Stimulated activated CD4-positive, alpha-beta T cell treated with anti-CD3 and anti-CD28 coated beads, Interleukin-15, amount 100 ng/mL, for 1 hour (primary cell): ENCODE measurements at places on chromosomes 5 and 9.
A peak's percentile ranks its signal among the peaks of the same experiment; 100 is the strongest.

- no peak for DNase-seq
These were observed 31.5 kb downstream of the TMEM245 start for GRCh38 chr9:109088221-109088620.

- no peak for DNase-seq
These were observed 7.8 kb upstream of the GADD45G start for GRCh38 chr9:89596937-89597555.

GRCh38 chr9:7848498-7848897, 48.9 kb upstream of the DMAC1 start:
- no peak for DNase-seq

- no peak for DNase-seq
These were observed 187.8 kb downstream of the MEF2C start for GRCh38 chr5:88695232-88695631.

DNA sequence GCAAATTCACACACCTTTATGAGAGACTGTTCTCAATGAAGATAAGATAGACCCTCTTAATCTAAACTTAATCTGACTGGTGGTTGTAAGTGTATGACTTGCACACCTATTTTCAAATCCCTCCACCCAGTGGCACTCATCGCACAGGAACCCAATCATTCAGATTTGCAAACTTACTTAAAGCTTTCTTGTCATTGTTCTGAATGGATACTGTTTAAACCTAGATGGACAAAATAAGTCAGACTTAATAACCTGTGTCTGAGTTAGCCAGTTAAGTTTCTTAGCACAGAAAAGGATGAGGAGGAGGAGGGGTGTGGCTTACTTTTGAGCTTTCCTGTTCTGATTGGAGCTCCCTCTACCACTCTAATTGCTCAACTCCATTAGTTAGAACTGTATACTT, 252.4 kb upstream of the CCNH start:
- no peak for DNase-seq

DNA sequence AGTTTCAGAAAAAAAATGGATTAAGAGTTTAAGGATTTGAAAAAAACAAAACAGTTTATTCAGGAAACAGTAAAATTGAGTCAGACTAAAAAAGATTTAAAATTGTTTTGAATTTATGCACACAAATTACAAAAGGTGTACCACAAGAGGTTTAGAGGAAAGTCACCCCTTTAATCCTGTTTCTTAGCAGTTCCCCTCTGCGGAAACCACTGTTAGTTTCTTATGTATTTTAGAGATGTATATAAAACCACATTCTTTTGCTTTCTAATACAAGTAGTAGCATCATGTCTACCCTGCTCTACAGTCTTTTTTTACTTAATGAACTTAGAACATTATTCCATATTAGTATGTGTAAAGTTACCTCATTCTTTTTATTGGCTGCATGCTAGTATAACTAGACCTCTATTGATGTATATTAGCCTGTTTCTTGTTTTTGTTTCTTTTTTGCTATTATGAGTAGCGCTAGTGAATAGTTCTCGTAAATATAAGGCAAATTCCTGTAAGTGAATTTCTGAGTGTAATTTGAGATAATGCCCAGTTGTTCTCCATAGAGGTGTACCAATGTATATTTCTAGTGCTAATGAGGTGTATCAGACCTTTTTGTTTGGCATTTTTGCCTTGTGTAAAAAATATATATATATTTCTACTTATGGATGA, 20.0 kb downstream of the GPBP1 start:
- no peak for DNase-seq

DNA sequence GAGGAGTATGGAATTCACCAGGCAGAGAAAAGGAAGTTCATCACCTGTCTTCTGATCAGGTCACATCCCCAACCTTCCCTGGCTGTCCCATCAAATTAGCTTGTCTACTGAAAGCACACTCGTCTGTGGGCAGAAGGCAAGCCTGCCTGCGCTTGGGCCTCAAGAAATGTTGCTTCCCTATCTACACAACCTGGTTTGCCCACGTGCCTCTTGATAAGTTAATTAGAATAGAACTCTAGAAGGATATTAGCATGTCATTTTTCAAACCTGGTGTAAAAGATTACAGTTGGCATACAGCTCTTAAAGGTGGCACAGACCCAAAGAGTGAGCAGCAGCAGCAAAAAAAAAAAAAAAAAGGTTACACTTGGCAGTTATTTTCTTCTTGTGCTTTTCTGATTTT, 5.1 kb downstream of the TTC23L start:
- no peak for DNase-seq

DNA sequence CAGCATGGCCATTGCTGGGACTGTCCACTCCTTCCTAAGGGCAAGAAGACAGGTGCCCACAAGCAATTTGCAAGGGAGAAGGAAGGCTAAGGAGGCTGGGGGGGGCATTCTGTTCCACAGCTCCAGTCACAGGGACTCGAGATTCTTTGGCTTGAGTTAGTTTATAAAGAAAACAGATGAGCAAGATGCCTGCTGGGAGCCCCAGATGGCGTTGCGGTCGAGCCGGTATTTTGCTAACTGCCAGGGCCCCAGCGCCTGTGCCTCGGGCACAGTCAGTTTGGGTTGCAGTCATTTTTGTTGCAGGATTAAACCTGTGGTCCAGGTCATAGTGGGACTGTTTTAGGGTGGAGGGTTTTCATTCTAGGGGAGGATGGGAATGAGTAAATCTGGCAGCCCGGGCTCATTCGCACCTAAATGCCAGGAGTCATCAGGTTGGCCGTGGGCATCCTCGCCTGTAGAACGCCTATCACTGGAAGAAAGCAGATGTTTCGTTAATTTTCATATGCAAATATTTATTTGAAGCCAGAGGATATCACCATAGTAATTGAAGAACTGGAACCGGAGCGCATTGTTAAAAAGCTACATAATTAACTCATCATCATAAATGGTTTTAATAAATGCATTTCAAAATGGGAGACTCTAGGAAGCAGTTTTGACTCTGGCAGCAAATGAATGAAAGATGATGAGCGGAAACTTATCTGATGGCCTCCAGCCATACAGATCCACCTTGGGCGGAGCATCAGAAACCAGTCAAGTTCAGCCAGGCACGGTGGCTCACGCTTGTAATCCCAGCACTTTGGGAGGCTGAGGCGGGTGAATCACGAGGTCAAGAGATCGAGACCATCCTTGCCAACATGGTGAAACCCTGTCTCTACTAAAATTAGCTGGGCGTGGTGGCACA, 87.1 kb upstream of the FCN2 start:
- no peak for DNase-seq

GRCh38 chr9:36995927-36996705, 38.0 kb downstream of the PAX5 start:
- peak; percentile 52 for DNase-seq

DNA sequence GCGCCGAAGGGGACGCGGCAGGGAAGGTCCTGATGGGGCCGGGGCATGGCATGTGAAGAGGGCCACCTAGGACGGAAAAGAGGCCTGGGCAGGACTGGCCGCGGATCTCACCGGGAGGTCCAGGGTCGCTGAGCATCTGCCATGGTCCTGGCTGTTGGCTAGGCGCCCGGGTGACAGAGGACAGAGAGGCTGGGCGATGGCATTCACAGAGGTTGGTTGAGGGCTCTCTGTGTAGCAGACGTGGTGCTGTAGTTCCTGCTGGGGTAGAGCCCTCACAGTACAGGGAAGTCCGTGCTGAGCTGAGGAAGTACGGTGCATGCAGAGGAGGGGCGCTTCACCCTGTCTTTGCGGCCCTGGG, 427 bp downstream of the PCYOX1L start:
- no peak for DNase-seq

GRCh38 chr5:157870837-157871834, 12.2 kb upstream of the CLINT1 start:
- no peak for DNase-seq

DNA sequence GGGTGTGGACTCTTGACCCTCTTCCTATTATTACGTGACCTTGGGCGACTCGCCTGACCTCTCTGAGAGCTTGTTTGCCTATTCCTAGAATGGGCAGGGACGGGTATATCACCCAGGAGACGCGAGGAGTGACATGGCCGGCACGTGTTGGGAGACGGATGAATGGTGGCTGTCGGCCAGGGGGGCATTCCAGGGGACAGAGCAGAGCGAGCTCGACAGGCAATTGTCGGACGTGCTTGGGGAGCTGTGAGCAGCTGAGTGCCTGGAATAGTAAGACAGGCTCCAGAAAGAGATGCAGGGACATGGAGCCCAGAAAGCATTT, 29.3 kb upstream of the UNC5A start:
- DNase-seq, result no peak

DNA sequence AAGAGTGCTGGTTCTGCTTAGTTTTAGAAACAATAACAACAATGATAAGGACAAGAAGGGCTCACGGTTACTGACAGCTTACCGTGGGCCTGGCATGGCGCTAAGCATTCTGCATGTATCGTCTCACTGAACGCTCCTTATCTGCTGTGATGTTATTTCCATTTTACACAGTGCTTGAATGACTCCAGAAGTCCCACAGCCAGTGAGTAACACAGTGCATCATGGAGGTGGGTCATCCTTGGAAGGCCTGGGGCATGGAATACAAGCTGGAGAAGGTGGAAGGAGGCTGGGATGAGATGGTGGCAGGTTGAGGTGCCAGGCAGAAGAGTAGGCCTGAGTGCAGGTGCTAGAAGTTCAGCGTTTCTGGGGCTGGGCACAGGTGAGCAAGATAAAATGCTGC, 36.5 kb upstream of the FAT2 start:
- no peak for DNase-seq

GRCh38 chr5:39190311-39191102, 28.9 kb downstream of the FYB1 start:
- DNase-seq, result no peak

DNA sequence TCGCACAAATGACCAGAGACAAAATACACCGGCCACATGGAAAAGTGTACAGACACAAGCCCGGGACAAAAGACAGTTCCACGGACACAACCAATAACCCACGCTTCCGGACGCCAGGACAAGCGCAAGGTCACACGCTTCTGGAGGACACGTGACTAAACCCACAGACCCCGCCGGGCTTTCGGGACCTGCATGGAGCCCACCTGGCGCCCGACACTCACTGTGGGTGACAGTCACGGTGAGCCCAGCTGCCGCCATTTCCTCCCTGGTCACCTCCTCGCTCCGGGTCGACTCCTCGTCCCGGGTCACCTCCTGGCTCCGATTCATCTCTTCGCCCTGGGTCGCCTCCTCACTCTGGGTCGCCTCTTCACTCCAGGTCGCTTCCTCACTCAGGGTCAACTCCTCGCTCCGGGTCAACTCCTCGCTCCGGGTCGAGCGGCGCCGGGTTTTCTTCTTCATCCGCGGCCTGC, 470 bp downstream of the BAG1 start:
- DNase-seq, result peak; percentile 23

GRCh38 chr5:173152547-173152946, 8.2 kb downstream of the BNIP1 start:
- no peak for DNase-seq

- DNase-seq, result no peak
These were observed 325.8 kb downstream of the TMEM38B start for GRCh38 chr9:106020186-106020585.

- no peak for DNase-seq
These were observed 848.8 kb upstream of the ACO1 start for GRCh38 chr9:31535651-31536050.

- no peak for DNase-seq
These were observed 87.1 kb downstream of the DIRAS2 start for GRCh38 chr9:90555351-90556057.

DNA sequence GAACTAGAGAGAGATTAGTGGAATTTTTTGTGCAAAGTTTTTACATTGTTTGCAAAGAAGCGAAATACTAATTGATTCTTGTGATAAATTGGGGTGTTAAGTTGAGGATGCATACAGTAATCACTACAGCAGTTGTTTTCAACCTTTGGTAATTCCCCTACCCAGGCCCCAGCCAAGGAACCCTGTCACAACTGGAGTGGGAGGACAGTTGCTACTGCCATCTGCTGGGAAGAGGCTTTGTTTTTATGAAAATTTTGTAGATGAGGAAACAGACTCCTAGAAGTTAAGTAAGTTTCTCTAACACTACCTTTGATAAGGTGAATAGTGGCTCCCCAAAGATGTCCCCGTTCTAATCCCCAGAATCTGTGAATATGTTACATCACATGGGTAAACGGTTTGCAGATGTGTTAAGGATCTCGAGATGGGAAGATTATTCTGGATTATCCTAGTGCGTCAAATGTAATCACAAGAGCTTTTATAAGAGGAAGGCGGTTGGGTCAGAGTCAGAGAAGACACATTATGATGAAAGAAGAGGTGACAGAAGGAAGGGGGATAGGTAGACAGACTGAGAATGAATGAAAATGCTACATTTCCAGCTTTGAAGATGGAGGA, 34.0 kb upstream of the PPP1R2B start:
- DNase-seq, result no peak

GRCh38 chr5:109016300-109016699, 268.6 kb downstream of the FER start:
- DNase-seq, result no peak

DNA sequence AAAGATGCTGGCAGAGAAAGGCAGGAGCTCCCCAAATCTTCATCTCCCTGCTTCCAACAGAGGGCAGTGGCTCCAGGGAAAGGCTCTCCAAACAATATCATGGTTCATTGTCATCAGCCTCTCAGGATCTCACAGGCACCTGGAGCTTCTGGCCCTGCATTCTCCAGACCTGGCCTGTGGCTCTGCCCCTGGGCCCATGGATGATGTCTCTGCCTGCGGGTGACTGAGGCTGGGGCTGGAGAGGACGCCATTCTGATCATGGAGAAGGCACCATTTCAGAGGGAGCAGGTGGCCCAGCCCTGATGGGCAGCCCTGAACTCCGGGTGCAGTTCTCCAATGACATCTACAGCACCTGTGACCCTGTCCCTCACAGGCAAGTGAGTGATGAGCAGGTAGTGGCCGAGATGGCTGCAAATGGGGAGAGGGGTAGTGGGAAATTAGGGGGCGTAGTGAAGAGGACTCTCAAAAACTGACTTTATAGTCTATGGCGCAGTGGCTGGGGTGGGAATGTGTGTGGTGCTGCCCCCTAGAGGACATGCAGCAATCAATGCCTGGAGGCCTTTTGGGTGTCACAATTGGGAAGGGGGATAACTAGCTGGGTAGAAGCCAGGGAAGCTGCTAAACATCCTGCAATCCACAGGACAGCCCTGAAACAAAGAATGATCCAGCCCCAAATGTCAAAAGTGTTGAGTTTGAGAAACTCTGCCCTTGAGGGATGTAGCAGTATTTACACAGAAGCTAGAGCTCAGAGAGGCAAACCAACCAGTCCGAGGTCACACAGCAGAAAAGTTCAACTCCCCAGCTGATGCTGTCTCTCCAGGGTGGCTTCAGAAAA, 3.2 kb downstream of the SH3PXD2B start:
- DNase-seq, result no peak

DNA sequence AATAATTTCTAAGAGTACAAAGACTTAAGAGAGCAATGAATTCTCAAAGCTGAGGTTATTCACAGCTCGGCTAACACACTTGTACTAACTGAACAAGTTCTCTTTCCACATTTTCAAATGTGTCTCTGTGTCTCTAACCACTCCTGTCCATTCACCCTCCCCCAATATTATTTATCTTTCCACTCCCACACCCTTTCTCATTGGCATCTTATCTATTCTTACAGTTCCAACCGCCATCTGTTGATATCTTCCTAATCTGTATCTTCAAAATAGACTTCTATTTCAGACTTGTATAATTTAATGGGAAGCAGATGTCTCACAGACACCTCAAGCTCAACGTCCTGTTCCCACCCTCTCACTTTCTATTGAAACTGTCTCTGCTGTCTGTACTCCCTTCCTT, 205.9 kb downstream of the ANXA1 start:
- no peak for DNase-seq
